ENCODE measurements at places on chromosomes 11 and 22. TPM values are rescaled to one million over a fixed set of nuclear protein-coding genes. Genes with fewer than 3 reads are reported as not detected.

The PANX2 gene
- not detected for total RNA-seq

The DDX25 gene
- total RNA-seq = not detected

The DRAP1 gene
- total RNA-seq = 118 TPM

The NRIP3 gene
- 1.8 TPM for total RNA-seq

DNA sequence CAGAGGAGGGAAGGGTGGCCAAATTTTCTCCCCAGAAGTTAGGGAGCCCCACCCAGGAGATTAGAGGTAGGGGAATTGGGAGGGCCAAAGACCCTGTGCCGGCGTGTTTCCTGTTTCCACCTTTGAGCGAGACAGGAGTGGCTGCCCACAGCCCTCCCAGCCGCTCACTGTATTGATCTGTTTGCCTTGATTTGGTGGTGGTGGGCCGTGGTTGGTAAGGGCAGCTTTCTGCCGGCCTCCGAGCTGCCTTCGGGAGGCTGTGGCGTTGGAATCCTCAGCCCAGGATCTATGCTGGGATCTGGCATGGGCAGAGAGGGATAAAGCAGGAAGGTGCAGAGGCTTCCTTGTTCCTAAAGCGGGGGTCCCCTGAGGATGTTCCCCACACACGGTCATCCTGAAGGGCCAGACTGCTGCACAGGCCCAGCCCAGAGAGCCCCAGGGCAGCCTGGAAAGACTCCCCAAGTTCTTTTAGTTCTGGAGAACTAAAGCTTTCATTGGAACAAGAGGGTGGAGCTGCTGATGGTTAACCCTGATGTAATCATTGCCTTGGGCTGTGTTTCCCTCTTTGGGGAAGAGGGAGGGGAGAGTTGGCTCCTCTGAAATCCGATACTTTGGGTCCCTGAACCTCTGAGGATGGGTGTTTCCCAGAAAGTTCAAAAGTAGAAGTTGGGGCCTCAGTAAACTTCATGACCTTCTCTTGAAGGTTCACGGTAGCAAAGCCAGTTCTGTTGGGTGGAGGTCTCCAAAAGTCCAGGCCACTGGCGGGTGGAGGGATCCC is 7.2 kb downstream of the FAM83F start:
- H3K4me3 ChIP-seq = no peak overlapping the region
- H3K4me1 ChIP-seq = no peaks in the 10 kb centered on the region
- no peaks in the 10 kb centered on the region for H3K36me3 ChIP-seq
- peaks cover 52% of the 10 kb centered on the region for H3K27me3 ChIP-seq
- no peak for ATAC-seq
